ENCODE measurements at places on chromosomes 1 and 21.

DNA sequence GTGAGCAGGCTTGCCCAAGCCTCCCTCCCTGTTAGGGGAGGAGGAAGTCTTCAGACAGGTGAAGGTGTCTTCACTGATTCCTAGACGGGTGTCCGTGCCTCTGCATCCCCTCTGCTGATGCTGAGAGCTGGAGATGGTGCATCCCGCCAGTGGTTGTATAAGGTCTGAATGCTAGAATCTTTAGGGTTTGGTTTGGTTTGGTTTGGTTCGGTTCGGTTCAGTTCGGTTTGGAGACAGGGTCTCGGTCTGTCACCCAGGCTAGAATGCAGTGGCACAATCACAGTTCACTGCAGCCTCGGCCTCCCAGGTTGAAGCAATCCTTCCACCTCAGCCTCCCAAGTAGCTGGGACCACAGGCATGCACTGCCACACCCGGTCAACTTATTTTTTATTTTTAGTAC, 153.6 kb downstream of the PGBD5 start:
- no peak for DNase-seq

DNA sequence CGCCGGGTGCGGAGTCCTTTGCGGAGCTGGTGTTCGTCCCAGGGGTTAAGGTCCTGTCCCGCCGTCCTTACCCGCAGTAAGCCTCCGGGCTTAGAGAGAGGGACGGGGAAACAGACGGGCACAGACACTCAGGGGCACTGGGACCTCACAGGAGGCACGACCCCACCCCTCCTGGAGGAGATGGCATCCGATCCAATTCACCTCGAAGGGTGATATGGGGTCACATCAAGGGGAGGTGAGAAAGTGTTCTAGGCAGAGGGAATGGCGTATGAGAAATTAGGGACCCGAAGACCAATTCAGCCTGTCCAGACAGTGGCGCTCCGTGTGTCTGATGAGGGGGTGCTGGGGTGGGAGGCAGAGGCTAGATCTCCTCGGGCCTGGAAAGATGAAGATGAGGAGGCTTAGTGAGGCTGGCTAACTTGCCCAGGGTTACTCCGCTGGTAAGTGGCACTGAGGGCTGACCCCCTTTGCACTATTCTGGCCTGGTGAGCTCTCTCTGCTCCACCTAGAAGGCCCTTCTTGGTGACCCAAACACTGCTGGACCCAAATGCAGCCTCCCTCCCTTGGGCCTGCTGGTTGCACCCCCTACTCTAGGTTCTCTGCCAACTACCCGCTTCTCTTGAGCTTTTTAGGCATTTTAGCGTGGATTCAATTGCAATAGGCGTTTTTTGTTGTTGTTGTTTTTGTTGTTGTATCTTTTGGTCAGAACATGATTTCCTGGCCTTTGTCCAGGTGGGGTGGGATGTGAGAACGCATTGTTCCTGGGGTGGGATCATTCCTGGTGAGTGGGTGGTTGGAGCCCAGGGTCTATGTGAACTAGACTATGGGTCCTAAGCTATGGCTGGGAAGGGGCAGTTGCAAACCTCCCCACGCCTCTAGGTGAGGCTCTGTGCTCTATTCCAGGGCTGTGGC, 12.3 kb downstream of the BTBD19 start:
- DNase-seq = no peak

GRCh38 chr1:17611991-17612390, 72.5 kb downstream of the ARHGEF10L start:
- no peak for DNase-seq

- no peak for DNase-seq
Measured at GRCh38 chr1:54273092-54273794, 73.3 kb downstream of the MRPL37 start.

DNA sequence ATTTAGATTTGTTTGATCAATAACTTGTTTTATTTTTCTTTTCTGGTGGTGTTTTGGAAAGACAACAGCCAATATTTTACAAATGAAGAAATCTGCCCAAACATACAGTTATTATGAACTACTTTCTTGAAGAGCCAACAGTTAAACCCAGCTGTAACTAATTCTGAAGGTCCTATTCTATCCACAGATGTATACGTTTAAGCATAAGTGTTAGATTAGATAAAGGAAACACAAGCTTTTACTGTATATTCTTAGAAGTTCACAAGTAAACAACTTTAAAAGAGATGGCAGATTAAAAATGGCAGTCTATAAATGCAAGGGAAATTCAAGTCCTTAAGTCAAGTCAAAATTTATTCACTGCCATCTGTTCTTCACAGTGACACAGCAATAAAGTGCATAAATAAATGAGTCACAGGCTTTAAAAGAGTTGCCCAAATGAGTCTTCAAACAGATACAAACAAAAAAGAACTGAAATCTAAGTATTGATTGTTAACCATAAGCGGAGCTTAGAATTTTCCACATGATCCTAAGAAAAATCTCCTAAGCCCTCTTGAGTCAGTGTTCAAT, 49.9 kb upstream of the KCNH1 start:
- DNase-seq = no peak

DNA sequence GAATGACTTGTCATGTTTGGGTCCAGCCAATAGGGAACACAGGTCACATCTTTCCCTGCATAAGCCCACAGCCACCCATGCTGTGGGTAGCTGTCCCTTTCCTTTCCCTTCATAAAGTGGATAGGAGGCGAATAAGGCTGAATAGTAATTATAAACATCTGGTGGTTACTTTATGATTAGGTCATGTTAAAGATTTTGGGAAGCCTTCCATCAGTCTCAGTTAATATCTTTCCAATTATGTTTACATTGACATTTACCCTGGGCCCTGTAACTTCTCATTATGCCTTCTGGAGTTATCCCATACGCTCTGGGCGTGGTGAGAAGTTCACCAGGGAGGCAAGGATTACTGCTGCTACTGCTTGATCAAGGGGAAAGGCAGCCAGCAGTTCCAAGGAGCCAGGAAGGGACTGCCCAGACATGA, 197.2 kb downstream of the HLX start:
- no peak for DNase-seq

DNA sequence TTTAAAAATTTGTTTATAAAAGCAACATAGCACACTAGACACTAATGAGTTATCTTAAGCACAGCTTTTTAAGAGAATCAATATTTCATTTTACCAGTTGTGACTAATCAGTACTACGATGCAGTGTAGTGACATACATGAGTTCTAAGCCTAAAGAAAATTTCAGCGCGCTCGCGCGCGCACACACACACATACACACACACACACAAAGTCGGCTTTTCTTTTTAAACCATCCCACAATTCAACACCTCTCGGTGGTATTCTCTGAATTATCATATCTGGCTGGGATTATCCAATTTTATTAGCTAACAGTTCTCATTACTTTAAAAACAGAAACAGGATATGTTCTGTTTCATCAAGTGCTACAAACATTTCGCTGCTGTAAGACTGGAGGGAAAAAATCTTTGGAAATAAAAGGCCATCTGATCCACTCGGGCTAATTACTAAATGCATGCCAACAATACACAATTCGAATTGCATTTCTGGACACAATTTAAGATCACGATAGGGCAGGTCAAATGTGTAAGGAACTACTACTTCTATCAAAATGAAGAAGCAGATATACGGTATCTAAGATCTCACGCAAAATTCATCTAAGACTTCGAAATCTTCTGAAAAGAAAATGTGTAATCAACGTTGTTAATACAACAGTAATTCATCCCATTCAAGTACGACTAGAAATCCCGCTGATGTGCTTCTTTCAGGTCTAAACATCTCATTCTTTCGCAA, 1.2 kb downstream of the TUT4 start:
- DNase-seq = peak; percentile 6

DNA sequence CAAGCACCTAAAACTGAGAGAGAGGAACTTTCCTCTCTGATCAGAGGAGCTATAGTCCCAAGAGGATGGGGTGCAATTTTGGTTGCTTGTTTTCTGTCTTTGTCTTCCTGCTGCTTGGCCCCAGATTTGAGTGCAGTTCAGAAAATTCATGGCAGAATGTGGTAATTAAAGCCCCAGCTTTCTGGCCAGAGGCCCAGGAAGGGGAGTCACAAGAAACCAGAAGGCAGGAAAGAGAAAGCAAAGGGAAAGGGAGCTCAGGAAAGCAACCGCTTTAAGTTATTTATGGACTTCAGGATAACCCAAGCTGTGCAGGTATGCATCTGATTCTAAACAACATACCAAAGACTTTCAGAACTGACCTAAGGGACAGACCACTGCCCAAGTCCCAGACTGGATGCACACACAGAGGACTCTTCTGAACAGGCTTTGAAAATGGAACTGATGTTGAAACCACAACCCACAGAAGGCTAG, 88.8 kb downstream of the ST3GAL3 start:
- DNase-seq = no peak

DNA sequence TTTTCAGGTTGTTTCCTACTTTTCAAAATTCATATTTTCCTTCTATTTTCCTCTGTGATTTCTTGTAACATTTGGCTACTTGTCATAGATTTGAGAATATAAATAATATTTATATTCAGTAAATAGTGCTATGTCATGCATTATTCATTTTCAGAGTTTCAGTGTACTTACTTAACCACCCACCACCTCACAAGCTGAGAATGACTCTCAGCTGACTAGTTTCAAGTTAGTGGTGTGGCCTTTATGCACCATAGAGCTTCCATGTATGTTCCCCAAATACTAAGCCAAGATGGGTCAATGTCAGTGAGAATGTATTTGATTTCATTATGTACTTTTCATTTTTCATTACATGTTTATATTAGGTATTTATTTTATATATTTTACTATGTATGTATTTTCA, 56.9 kb upstream of the RGS1 start:
- DNase-seq = no peak

DNA sequence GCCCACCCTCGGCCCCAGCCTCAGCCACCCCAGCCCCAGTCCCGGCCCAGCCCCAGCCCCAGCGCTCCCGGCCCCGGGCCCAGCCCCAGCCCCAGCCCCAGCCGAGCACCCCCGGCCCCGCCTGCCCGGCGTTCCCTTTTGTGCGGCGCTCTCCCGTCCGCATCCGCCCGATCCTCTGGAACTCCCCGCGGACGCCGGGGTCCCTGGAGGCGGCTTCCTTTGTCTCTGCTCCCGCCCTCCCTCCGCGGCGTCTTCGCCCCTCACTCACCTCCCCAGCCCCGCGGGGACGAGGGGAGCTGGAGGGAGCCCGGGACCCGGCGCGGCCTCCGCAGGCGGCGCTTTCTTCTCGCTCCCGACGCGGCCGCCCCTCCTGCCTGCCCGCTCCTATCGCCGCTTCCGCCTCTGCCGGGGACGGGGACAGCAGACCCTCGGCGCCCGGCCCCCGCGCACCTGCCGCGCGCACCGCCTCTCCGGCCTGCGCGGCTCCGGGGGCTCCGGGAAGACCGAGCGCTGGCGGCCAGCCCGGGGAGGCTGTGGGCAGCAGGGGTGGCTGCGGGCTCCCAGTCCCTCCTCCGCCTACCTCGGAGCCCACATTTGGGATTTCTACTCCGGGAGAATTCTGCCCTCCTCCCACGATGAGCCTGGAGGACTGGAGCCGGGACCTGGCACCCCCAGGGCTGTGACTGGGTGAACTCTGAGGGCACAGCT, 14.0 kb downstream of the AGRN start:
- no peak for DNase-seq

GRCh38 chr1:219506936-219507335, 106.0 kb downstream of the ZC3H11B start:
- no peak for DNase-seq

DNA sequence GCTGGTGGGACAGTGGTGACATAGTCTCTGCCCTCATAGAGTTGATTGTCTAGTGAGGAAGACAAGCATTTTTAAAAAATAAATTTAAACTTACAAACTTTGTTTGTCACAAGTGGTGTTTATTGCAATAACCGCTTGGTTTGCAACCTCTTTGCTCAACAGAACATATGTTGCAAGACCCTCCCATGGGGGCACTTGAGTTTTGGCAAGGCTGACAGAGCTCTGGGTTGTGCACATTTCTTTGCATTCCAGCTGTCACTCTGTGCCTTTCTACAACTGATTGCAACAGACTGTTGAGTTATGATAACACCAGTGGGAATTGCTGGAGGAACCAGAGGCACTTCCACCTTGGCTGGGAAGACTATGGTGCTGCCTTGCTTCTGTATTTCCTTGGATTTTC, 58.4 kb downstream of the LAMC2 start:
- DNase-seq = no peak

DNA sequence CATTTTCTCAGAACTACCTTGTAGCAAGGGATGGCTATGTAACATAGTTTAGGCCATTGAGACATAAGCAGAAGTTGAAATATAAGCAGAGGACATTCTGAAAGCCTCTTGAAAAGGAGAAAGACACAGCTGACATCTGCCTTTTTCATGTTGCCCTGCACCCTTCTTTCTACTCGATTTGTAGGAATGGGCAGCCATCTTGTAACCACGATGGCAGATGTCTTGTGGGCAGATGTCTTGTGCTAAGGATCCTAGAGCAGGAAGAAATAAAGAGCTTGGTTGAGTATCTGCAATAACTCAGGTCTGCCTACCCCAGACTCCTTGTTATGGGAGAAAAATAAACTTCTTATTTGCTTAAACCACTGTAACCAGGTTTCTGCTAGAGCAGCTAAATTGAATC, 351.0 kb downstream of the PDE4B start:
- no peak for DNase-seq

GRCh38 chr1:40034869-40035268, 5.7 kb upstream of the CAP1 start:
- no peak for DNase-seq

DNA sequence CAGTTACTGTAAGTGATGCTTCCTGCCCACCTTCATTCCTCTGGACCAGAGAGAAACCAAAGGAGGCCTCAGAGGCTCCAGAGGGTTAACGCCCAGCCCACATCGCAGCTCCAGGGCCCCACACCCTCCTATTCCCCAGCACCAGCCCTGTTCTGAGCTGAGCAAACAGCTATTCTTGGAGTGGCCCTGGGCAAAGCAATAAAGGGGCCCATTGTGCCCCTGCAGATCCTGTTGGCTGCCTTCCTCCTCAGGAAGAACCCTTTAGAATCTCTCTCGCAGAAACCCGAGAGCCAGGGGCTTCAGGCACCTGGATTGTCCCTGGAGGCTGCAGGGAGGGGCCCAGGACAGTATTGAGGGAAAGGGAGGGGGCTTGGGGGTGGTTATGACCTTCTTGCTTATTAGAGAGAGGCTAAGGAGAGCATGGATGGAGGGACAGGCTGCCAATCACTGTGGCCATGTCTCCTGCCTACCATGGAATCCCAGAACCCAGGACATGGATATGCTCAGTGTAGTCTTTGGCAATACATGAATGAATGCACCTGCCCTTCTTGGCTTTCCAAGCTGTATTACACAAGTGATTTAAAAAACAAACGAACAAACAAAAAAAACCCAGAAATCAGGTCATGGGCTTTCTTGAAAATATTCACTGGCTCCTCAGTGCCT, 9.2 kb downstream of the PADI2 start:
- DNase-seq = no peak

DNA sequence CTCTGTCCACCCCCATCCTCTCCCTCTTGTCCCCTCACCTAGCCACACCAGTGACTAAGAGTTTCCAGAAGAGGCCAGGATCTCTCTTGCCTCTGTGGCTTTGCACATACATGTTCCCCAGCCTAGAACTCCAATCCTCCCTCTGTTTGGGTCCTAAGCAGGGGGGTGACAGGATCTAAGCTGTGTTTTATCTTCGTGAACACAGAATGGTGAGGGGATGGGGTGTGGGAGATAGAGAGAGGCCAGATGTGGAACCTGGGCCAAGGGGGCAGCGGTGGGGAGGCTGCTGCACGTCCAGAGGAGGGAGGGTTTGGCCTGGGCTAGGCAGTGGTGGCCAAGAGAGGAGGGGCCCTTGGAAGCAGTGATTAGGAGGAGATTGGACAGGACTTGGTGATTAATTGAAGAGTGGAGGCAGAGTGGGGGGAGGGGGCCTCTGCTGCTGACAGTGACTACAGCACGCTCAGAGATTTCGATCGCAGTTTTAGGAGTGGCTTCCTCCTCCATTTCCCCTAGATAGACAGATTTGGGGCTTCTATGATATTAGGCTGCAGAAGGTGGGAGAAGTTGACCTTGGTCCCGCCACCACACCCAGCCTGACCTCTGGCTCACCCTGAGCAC, 17.1 kb upstream of the ADGRB2 start:
- no peak for DNase-seq
